Globus pallidus (tissue), 1 donor: ENCODE measurements at places on chromosomes 7 and 10.

DNA sequence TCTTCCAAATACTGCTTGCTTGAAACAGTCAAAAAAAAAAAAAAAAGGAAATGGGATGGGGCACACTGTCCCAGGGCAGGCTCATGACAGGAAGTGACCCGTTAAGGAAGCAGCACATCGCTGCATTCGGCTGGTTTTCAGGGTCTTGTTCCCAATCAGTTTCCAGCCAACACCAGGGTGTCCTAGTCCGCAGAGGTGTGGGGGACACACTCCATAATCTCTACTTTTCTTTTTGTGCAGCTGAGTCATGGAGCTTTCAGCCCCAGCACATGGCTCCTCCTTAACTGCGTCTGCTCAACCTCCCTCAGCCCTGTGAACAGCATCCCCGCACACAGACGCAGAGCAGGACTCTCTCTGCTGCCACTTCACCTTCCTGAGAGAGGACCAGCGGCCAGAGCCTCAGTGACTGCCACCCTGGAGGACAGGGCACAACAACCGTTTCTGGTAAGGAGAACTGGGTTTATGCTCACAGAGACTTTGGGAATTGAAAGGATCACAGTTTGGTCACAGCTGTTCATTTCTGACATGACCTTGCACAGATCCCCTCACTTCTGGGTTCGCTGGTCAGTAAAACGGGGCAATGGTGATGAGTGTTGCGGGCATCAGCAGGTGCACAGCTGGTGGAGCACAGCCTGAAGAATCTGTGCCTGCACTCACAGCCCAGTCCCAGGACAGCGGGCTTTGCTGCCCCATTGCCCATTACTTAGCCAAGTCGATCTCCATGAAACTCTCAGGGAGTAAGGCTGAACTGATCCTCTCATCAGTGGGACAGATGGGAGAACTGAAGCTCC lies at the start of gene GIMAP5:
GIMAP5 (plus strand) TSS at position 154 of the 791 bp plus-strand sequence. CDS start 3,467 bp downstream, outside the sequence.
- peak; percentile 25 for DNase-seq

GRCh38 chr10:13801907-13802288 lies 215.1 kb downstream of the PRPF18 start:
- DNase-seq, result no peak

DNA sequence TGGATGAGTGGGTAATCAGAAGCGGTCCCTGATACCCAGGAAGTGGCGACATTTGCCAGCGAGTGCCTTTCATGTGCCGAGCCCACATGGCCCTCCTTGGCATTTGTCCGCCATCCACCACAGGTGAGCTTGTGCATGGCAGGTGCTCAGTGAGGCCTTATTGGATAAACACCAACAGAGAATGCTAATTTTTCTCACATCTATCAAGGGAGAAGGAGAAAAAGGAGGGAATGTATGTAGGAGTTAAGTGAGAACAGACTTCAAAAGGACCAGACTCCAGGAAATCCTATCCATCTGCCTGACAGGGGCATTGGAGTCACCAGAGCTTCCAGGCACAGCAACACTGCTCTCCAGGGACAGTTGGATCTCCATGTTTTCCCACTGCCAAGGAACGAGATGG lies 143.5 kb upstream of the ZMIZ1 start:
- DNase-seq, result no peak

GRCh38 chr10:76051007-76051936 lies 619.8 kb downstream of the LRMDA start:
- DNase-seq, result no peak

DNA sequence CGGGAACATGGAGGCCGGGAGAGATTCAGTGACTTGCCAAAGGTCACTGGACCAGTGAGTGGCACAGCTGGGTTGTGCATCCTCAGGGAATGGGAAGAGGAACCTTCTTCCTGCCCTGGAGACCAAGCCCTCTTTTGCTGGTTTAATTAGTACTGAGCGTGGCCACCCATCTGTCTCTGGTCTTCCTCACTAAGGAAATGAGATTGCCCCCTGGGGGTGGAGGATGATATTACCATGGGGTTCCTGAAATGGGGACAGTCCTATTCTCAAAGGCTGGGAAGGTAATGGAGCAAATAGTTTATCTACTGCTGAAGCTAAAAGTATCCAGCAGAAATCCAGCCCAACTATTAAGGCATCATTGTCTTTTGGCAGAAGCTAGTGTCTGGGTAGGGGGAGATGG lies 98.6 kb upstream of the FGFR2 start:
- DNase-seq, result peak; percentile 33

- no peak for DNase-seq
These were observed 68.7 kb downstream of the GTF2IRD1 start for GRCh38 chr7:74522281-74522905.

DNA sequence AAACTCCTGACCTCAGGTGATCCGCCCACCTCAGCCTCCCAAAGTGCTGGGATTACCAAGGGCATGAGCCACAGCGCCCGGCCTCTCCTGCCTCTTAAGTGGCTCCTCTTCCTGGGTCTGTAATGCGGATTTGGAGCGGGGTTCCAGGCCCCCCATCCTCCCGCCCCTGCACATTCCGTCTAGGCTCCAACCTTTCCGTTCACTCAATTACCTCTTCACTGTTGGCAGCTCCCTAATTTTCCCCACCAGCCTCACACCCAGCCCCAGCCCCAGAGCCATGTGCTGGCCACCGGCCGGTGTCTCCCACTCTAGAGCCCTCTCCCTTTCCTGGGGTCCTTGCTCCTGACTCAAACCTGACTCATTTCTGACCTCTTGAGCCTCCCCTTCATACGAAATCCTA lies 16.6 kb downstream of the ASB13 start:
- no peak for DNase-seq

GRCh38 chr7:25091779-25092178 lies 33.3 kb downstream of the CYCS start:
- no peak for DNase-seq

GRCh38 chr10:96488161-96488935 lies 25.4 kb downstream of the TLL2 start:
- no peak for DNase-seq

GRCh38 chr7:22252936-22253536 lies 103.9 kb downstream of the RAPGEF5 start:
- peak; percentile 87 for DNase-seq

- DNase-seq, result no peak
These were observed 204.7 kb downstream of the CNTNAP2 start for GRCh38 chr7:146321301-146321700.

- no peak for DNase-seq
These were observed 152.8 kb downstream of the MACC1 start for GRCh38 chr7:20064181-20064970.
